Left ventricle myocardium inferior (tissue), 1 donor: ENCODE measurements at places on chromosomes 7 and 10. TPM values are rescaled to one million over a fixed set of nuclear protein-coding genes. Genes with fewer than 3 reads are reported as not detected.

Gene AKR1C4
- not detected for total RNA-seq

Gene CALHM1
- total RNA-seq = not detected

GRCh38 chr10:43070121-43071085 is 6.5 kb upstream of the RET start:
- no peak for DNase-seq

Gene CTTNBP2
- total RNA-seq = 1.2 TPM

DNA sequence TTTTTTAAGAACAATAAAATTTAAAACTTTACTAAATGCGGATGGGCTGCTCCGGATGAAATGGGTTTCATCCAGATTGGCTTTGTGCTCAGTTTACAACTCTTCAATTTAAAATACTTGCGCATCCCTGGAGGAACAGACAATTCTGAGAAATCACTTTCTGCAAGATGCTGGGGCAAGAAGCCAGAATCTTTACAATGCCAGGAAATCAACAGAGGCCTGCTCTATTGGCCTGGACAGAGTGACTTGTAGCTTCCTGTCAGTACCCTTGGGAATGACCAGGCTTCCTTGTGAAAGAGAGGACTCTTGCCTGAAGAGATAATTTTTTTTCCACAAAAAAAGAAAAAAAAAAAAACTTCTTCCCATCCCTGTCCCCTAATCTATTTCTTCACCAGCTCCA is 3.9 kb upstream of the FAM13C start:
- peak; percentile 18 for DNase-seq

Gene DPYSL4
- 42.8 TPM for total RNA-seq

GRCh38 chr7:134593530-134594392 is 44.9 kb downstream of the AKR1B15 start:
- peak; percentile 76 for DNase-seq

- peak; percentile 48 for DNase-seq
Observed at GRCh38 chr10:99532687-99533495, at the start of gene NKX2-3. TSS of gene NKX2-3 (plus strand) at chr10:99532942. CDS start at chr10:99533132, 190 bp downstream.

DNA sequence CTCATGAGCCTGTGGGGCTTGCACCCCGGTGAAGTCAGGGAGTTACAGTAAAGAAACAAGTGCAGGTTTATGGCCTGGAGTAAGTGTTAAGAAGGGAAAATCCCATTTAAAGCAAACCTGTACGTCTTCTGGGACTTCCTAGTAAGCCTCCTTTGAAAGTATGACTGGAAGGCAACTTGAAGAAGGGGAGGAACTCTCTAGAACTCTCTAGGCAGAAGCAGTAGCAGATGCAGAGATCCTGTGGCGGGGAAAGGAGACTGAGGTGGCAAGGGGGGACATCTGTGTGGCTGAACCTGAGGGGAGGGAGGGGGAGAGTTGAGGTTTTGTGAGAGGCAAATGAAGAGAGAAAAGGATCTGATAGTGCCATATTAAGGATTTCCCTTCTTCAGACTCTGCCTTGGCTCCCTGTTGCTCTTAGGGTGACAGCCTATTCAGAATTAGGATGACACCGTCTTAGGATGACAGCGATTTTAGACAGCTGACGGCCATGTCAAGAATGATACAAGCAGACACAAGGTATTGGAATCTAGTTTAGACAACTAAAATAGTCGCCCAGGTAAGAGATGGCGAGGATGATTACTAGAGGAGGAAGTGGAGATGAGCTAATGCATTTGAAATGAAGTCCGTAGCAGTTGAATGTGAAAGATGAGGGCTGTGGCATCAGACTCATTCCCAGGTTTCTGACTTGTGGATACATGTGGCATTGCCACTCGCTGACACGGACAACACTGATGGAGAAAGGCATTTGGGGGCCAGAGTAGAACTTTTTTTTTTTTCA is 29.0 kb downstream of the CUL1 start:
- no peak for DNase-seq

DNA sequence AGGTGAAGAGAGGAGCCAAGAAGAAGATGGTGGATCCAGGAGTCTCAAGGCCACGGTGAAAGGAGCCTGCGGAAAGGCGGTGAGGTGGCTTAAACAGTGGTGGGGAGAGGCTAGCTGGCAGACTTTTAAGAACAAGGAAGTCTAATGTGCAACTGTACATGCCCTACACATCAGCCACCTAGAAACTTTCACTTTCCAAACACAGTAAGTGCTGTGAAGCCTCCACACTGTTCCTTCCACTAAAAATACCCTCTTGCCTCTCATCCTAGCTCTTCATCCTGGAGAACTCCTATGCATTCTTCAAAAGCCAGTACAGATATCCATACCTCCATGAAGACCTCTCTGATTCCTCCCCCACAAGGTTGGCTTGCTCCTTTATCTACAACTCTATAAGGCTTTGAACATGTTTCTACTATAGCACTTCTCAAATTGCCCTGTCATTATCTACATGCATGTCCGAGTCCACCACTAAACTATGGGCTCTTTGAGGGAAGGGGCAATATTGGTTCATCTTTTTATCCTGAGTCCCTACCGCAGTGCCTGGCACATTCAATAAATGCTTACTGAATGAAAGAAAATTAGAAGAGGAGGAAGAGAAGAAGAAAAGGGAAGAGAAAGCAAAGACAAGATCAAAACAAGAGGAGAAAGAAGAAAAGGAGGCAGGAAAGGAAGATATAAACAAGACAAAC is 54.2 kb downstream of the DNAJC12 start:
- DNase-seq = no peak

GRCh38 chr7:7919449-7919945 is 49.1 kb upstream of the GLCCI1 start:
- no peak for DNase-seq

Gene DNAH11
- total RNA-seq = 0.74 TPM

DNA sequence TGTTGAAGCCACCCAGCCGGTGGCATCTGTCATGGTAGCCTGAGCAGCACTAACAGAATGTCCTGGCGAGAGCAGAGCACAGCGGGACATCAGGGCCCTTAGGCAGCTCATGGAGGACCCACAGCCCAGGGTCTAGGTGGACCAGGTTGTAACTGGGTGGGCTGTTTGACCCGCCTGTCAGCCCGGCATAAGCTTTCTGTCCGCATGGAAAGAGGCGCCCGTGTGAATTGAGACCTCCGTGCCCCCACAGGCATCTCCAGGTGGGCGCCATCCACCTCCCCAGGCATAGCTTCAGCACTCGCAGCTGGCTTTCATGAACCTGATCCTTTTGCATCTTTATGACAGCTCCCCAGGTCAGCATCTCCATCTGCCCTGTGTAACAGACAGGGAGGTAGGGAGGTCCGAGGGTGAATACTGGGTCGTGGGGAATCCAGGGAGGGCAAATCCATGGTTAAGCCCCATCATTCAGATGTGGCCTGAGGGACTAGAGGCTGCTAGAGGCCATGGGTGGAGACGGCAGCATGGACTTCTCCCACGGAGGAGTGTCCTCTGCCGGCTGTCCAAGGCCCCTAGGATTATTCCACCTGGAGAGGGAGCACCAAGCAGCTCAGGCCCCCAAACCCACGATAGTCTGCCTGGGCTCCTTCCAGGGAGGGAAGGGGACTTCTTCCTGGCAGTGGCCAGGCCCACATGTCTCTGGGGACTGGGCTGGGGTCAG is 371.6 kb upstream of the MKI67 start:
- no peak for DNase-seq

Gene CTAGE8
- total RNA-seq = 0.08 TPM

DNA sequence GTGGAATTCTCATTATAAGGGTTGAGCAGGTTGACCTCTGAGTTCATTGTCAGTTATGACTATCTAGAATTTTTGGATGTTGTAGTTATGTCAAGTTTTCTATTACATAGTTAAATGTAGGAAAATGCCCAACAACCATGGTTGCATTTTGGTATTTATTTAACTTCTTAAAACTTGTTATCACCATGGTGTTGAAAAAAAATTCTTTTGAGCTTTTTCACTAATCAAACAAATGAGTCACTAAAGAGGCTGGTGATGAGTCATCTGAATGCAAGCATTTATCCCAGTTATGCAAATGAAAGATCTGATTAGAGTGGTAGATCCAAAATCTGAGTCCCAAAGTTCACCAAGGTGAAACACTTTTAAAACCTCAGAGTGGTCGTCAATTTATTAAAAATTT is 624.7 kb upstream of the IGFBP3 start:
- no peak for DNase-seq

DNA sequence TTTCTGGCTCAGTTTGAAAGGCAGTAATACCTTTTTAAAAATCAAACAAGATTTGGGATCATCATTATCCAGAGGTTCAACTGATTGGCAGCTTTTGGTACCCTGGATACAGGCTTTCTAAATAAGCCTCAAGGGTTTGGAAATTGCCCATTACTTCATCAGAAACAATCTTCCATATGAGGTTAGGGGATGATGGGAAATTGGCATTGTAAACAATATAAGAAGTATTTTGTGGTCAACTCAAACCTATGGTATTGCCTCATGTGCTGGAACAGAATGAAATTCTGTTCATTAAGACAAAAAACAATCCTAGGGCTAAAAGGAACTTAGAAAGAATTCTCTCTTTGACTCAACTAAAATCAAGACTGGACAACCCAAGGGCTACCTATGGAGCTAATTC is 92.6 kb upstream of the HECTD2 start:
- no peak for DNase-seq

Gene GSAP
- 7.2 TPM for total RNA-seq

Gene ARID5B
- total RNA-seq = 13.7 TPM

Gene GALNT17
- 95.3 TPM for total RNA-seq

- no peak for DNase-seq
Observed at GRCh38 chr7:136925556-136925955, 57.1 kb downstream of the CHRM2 start.

Gene DHX32
- total RNA-seq = 46.4 TPM

GRCh38 chr7:47461161-47461560 is 120.8 kb downstream of the TNS3 start:
- peak; percentile 83 for DNase-seq

DNA sequence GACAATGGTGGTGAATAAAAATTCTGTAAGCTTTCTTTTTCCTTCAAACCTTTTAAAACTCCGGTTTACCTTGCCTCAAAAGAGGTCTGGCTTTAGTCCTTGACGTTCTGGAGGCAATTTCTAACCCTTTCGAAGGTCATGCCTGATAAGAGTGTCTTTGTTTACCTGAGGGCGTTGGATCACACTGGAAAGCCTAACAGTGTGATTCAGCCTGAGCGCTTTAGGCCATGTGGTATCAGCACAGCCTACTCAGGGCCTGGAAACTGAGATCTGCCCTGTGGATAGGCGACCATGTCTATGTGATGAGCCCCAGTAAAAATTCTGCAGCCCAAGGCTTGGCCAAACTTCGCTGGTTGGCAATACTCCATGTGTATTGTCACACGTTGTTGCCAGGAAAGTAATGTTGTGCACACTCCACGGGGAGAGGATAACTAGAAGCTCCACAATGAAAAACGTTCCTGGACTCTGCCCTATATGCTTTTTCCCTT is 10.7 kb downstream of the CCDC6 start:
- no peak for DNase-seq

GRCh38 chr7:11768263-11768662 is 63.7 kb downstream of the THSD7A start:
- DNase-seq = no peak

GRCh38 chr10:24993237-24993958 is 22.6 kb downstream of the ENKUR start:
- no peak for DNase-seq

DNA sequence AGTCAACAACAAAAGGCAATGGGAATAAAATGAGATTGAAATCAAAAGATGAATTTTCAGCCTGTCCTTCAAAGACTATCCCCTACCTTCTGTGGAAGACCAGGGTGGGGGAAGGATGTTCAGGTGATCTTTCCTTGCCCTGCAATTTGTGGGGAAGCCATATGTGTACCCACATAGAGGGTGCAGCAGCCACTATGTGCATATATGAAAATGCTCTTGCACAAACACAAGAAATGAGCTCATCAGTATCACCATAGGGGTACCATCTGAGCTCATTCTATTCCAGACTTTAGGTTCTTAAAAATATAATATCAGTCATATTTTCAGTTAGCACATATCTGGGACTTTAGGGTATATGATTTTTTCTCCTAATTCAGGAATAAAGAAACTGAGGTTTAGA is 17.7 kb downstream of the GIMAP5 start:
- DNase-seq = no peak

Gene PON3
- 0.69 TPM for total RNA-seq

DNA sequence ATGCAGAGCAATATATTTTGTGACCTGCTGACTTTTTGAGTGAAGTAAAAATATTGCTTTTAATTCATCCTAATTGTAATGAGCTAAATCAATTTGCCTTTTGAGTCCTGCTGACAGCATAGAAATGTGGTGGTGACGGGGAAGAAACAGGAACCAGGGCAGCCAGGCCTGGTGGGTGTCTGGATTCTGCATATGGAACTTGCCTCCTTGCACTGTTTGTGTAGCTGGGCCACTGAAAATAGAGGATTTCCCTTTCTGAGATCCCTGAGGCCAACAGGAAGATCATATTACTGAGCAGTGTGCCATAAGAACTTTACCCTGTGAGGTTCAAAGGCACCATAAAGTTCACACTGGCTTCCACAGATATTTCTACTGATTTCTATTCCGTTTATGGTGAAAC is 488.4 kb upstream of the AKR1E2 start:
- no peak for DNase-seq

Gene SMKR1
- not detected for total RNA-seq

GRCh38 chr7:2843711-2844152 is 376 bp downstream of the GNA12 start:
- no peak for DNase-seq

Gene FZD1
- total RNA-seq = 14.1 TPM

Gene DRGX
- total RNA-seq = not detected

Gene CACNB2
- total RNA-seq = 38.1 TPM

DNA sequence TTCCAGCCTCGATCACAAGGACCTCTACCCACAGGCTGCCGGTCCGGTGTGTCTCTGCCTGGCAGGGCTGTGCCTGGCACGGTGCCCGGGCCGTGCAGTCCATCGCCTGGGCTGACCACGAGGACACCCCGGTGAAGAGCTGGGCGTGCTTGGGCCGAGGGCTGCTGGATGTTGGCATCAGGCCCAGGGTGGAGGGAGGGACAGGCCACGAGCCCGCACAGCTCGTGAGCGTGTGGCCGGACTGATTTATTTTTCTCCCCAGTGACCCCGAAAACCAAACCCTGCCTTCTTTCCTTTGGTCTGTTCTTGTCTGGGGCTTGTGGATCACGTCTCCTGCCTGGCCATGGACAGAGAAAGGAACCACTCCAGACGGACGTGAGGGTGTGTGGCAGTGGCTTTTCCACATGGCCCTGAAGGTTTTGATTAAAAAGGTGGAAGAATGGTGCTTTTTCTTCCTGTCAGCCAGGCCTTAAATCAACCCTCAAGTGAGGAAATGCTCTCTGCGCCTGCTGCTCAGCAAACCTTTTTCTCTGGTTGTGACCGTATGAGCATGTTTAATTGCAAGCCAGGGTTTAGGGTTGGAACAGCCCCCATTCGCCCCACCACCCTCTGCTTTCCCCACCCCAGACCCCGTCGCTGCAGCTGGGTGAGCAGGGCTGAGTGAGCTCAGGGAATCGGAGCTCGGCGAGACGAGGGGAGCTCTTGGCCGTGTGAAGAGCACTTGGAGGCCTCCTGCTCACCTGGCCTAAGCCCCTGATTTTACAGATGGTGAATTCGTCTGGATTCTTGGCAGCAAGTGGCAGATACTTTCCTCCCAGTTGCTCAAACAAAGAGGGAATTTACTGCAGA is 130.1 kb downstream of the RGS10 start:
- peak; percentile 83 for DNase-seq

Gene NPY4R2
- not detected for total RNA-seq
